ENCODE measurements at places on chromosomes 4 and X. TPM values are rescaled to one million over a fixed set of nuclear protein-coding genes. Genes with fewer than 3 reads are reported as not detected.

The CLIC2 gene
- total RNA-seq: 4.9 TPM

The FAM9C gene
- total RNA-seq: 0.41 TPM

The GCNA gene
- 2.0 TPM for total RNA-seq

The PPAT gene
- 24.9 TPM for total RNA-seq

The MRPL1 gene
- 39.9 TPM for total RNA-seq

The ARR3 gene
- total RNA-seq: not detected

The PABPC4L gene
- 1.2 TPM for total RNA-seq

The NUP62CL gene
- total RNA-seq: 1.6 TPM

The OTOP1 gene
- total RNA-seq: not detected

The BEND4 gene
- total RNA-seq: 5.7 TPM
